ENCODE measurements at places on chromosomes 4 and X.

DNA sequence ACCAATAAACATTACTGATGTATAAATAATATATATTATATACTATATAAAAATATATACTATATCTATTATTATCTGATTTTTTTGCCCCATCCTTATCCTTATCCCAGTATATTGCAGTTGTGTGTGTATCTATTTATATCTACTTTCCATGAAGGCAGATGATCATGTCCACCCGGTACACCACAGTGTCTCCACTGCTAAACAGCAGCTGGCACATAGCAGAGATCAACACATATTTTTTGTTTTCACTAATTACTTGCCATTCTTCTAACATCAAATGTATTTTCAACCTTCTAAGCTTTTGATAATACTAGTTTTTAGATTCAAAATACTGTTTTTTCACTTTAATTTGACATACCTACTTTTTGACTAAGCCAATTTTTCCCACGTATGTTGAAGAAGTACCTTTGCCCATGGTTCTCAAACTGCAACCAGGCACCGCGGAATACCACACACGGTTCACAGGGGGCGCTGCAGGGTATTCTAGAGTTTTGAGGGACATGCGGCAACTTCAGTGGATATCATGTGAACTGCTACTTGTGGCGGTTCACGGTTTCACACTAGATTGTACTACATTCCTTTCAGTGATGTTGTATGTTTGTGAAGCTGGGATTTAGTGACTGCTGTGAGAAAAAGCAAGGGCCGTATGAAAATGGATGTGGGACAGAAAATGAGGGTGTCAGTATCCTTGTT, 182.5 kb upstream of the NPY2R start:
- peak; percentile 40 for DNase-seq

DNA sequence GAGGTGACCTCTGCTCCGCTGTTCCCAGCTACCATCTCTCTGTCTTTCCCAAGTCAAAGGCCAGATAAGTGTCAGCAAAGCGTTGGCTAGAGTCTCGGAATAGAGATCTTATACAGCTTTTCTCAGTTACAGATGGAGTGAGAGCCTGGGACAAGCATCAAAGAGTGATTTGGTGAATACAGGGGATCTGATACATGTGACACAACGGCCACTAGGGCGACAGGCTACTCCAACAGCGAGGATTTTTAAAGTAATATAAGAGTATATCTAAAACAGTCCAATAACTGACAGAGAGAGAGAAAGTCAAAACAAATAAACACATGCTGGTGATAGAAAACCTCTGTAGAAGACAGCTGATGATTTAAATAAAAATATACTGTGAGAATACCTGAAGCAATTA, 433.1 kb upstream of the SMIM31 start:
- DNase-seq, result no peak

DNA sequence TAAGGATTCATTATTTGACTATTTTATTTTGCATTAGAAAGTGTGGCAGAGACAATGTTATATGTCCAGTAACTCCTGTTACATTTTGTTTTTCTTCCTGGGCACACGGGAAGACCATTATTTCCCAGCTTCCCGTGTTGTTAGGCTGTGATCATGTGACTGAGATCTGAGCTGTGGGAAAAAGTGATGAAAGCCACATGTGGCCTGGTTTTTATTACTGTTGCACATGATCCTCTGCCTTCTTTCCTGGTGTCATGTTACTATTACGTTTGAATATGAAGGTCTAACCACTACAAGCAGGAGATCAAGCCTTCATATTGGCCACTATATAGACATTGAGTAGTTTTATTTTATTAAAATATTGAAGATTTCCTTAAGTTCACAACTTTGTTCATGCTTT, 28.2 kb upstream of the MID1 start:
- DNase-seq, result no peak

GRCh38 chr4:174147863-174148262, 135.6 kb downstream of the FBXO8 start:
- no peak for DNase-seq

DNA sequence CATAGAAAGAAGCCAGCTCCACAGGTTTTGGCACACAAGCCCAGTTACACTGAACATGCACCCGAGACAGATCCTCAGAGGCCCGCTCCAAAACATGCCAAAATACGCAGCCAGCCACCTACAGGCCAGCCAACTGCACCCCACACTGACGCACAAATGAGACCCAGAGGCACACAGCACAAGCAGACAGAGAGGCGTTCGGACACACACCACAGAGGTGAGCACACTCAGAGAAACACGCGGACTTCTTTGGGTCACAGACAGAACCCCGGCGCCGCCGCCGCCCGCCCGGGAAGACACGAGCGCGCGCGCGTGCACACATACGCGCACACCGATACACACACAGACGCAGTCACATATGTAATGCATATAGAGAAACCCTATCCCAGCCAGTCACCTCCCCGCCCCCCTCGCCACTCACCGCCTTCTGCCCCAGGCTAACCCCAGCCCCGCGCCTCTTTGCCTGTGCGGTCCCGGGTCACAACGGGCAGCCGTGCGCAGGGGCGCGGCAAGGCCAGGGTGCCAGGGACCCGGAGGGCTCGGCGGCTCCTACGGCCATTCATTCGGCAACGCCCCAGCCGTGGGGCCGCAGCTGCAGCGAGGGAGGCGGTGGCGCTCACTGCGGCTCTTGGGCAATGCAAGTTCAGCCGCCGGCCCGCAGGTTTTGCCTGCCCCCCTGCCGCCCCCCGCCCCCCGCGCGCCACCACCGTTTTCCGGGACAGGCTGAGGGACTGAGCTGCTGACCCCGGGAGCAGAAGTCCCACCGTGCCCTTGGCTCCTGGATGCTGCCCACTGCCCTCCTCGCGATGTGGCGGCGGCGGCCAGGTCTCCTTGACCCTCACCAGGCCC, 553 bp downstream of the SEPTIN6 start:
- no peak for DNase-seq

DNA sequence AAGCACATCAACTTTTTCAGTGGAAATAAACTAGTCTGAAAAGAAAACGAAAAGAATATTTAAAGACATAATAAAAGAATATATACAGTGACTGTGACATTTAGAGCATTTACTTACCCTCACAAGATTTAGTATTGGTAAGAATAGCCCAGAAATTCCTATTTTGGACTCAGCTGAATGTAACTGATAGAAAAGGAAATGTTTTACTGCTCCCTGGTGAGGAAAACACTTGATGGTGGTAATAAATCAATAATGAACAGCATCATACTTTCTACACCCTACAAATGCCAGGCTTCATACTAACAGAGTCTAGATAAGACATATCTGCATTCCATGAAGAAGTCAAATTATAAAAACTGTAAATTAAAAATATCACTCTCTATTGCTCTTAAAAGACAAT, 753.5 kb upstream of the PCDH10 start:
- DNase-seq, result no peak

Measured in NCI-H1930 (cell line).